Stimulated activated CD8-positive, alpha-beta memory T cell treated with anti-CD3 and anti-CD28 coated beads, Interleukin-7, amount 100 ng/mL, for 4 hours (primary cell): ENCODE measurements at places on chromosomes 11 and 22.

GRCh38 chr11:134395002-134395401 is 17.0 kb downstream of the B3GAT1 start:
- DNase-seq = no peak

DNA sequence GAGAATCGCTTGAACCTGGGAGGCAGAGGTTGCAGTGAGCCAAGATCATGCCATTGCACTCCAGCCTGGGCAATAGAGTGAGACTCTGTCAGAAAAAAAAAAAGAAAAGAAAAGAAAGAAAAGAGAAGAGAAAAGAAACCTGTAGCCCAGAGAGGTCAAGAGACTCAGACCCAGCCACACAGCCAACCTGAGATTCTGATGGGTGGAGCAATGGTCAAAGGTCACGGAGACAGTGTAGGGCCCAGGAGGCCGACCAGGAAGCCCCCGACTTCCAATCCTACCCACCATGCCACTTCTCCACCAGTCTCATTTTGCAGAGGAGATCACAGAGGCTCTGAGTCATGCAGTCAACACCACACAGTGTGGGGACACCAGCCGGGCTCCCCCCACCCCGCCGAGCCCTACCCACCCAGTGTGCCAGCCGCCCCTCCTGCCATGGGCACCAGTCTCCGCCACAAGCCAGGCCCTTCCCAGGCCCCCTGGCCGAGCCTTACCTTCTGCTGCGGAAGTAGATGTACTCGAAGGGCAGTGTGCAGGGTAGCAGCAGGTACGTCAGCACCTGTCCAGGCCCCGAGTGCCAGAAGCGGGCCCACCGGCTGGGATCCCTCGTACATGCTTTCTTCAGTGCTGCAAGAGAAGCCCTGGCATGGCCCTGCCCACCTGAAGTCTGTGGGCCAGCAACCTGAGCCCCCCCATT is 7.9 kb downstream of the PNPLA5 start:
- no peak for DNase-seq

GRCh38 chr11:96317985-96318384 is 25.0 kb downstream of the MAML2 start:
- no peak for DNase-seq

DNA sequence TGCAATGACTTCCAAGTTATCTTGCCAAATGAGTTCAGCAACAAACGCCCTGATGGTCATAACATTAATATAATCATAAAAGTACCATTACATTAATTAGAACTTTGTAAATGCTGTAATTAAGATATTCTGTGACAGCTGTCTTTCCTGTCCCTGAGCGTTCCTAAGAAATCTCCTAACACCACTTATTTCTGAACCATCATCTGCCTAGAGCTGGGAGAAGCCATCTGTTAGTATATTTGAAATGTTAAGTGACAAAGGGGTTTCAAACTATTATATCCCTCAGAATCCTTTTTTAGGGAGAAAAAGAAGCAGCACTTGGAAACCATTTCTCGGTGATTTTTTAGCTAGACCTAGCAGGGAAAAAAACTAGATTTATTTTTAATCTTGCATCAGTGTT is 657.5 kb downstream of the FAM181B start:
- DNase-seq = no peak

- DNase-seq = peak; percentile 24
These were observed 3.2 kb upstream of the GAB2 start for GRCh38 chr11:78420796-78421209.

GRCh38 chr22:37177221-37177620 is 10.8 kb downstream of the C1QTNF6 start:
- no peak for DNase-seq

- DNase-seq = peak; percentile 27
These were observed 18.4 kb downstream of the TUB start for GRCh38 chr11:8099291-8099899.

- DNase-seq = no peak
These were observed 1.5 kb downstream of the DBX1 start for GRCh38 chr11:20158597-20159257.

DNA sequence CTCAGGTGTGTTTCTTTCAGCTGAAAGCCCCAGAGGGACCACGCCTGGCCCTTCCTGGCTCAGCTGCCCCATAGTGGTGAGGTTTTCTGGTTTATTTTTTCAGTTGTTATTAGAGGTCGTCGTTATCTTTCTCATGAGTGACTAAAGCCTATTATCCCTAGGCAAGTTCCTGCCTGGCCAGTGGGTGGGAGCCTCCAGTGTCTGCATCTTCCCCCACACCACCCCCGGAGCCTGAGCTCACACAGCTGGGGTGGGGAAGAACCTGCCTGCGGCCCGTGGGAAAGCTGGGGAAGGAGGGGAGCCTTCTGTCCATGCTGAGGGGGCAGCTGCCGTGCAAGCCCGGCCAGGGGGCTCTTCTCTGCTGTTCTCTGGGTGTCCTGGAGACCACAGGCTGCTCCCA is 24.3 kb upstream of the PPFIA1 start:
- DNase-seq = no peak

- no peak for DNase-seq
These were observed 538.1 kb upstream of the API5 start for GRCh38 chr11:42773729-42774128.

- DNase-seq = no peak
These were observed 33.6 kb downstream of the DBX1 start for GRCh38 chr11:20126724-20127123.
